ENCODE measurements at places on chromosomes 11 and 22.

GRCh38 chr11:128695539-128696221 lies 1.8 kb downstream of the FLI1 start:
- DNase-seq, result no peak

- peak; percentile 85 for DNase-seq
Measured at GRCh38 chr11:118608360-118609227, 1.2 kb downstream of the PHLDB1 start.

DNA sequence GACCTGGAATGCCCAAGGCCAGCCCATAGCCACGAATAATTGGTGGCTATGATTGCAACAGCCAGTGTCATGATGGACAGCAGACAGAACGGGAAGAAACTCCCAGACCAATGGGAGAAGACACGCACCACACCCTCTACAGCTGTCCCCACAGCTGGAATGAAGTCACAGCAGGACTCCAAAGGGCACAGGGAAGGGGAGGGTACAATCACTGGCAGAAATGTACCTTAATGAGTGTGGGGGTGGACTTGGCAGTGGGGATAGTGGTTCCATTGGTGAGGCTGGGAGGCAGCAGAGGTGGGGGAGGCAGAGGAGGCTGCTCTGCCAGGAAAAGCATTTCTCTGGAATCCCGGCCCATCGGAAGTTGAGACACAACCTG lies 52.9 kb downstream of the SGSM3 start:
- no peak for DNase-seq

DNA sequence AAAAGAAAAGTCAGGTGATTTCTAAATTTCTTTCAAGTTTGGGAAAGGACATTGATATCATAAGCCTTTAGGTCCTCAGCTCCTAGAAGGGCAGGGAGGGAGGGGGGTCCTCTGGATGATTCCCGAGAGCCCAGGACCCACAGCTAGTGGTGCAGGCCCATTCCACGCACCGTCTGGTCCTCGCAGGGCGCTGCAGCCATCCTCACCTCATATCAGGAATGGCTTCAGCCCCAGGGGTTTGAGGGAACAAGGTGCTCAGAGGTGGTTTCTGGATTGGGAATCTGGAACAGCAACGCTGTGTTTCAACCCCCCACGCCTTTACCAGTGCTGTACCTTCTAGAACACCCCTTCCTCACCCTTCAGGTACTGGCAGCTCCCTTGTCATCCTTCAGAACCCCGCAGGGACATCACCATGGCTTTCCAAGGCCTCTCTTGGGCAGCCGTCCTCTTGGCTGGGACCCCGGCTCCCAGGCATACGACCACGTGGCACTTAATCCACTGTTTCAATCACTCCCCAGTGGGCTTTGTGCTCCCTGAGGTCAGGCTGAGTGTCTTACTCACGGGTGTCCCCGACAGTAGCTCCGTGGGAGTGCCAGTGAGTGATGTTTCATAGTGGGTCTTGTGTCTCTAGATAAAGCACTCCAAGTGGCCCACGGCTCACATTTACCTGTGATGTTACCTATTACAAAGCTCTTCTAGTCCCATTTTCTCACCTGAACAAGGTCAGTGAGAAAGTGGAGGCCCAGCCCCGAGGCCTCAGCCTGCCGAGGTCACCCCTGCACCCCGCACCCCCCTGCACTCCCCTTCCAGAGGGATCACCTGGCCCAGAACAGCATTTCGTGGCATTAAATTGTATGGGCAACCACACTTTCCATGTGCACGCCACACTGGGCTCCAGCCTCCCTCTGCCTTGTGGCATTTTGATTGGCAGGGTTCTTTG lies 93.9 kb downstream of the MORC2 start:
- DNase-seq, result no peak

- DNase-seq, result no peak
Measured at GRCh38 chr11:65152122-65152521, 17.8 kb upstream of the SYVN1 start.

GRCh38 chr22:31097941-31098631 lies 9.3 kb downstream of the SELENOM start:
- no peak for DNase-seq

- DNase-seq, result no peak
Measured at GRCh38 chr11:14267861-14268635, 90.9 kb downstream of the RRAS2 start.

GRCh38 chr11:62223095-62223494 lies 14.6 kb downstream of the SCGB2A1 start:
- DNase-seq, result no peak

DNA sequence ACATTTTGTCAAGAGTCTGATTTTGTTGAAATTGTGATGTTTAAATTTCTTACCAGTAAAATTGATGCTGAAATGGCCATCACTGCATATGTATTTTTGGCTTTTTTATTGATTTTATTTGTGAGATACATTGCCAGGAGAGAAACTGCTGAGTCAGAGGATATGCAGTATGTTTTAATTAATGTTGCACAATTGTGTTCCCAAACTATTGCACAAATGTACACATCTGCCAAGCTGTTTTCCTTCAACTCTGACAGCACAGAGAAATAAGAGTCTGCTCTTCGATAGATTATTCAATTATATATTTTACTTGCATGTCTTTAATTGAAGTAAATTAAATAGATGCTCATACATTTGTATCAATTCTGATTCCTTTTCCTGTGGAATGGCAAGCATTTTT lies 640.2 kb upstream of the LUZP2 start:
- no peak for DNase-seq

GRCh38 chr22:21446827-21447690 lies 20.1 kb upstream of the TMEM191C start:
- no peak for DNase-seq

- no peak for DNase-seq
Measured at GRCh38 chr11:45290586-45290985, 4.4 kb upstream of the SYT13 start.

DNA sequence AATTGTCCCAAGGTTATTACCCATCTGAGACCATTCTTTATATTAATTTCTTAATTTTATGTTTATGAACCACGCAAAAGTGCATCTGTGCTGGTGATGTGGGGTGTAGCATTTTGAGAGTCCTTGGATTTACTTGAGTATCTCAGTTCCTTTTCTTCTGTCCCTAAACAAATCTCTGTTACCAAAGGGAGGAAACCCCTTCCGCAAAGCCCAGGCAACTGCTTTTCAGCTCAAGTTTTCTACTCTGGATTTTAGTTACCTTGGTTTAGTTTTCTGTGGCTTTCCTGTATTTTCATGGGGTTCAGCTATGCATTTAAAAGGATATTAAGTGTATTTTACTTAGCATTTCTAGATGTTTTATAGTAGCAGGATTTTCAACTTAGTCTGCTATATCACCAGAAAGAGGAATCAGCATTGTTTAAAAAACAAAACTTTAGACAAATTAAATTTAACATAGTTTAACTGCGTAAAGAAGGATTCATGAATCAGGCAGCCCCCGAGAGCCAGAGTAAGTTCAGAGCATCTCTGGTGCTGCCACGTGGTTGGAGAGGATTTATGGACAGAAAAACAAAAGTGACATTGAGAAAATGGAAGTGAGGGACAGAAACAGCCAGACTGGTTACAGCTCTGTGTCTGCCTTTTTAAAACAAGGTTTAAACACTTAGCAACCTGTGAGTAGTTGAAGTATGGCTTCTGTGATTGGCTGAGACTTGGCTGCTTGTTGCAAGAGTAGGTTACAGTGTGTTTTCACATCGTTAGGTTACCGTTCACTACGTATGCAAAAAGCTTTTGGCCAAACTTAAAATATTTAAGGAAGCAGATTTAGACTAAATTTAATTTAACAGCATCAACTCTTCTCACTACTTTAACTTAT lies 9.6 kb downstream of the ADM start:
- DNase-seq, result peak; percentile 76

- DNase-seq, result no peak
Measured at GRCh38 chr11:15189641-15190365, 75.1 kb downstream of the INSC start.

DNA sequence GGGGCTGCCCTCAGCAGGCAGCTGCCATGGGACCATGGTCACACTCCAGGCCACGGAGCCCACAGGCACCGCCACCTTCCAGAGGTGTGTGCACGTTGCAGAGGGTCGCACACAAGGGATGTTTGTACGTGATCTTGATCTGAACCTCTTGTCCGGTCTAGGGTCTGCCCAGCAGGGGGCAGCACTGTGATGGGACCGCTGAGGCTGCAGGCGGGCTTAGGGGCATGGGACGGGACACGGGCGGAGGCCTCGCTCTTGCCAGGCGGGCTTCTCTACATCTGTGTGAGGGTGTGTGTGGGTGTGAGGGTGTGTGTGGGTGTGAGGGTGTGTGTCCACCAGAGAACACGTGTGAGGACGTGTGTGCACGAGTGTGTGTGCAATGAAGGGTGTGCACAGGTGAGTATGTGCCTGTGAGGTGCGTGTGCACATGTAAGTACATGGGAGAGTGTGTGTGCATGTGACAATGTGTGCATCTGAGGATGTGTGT lies 52.4 kb downstream of the CACNA1I start:
- DNase-seq, result no peak

GRCh38 chr11:34235189-34235588 lies 122.6 kb downstream of the ABTB2 start:
- no peak for DNase-seq

- DNase-seq, result no peak
Measured at GRCh38 chr11:111785886-111786412, 19.8 kb upstream of the PPP2R1B start.

DNA sequence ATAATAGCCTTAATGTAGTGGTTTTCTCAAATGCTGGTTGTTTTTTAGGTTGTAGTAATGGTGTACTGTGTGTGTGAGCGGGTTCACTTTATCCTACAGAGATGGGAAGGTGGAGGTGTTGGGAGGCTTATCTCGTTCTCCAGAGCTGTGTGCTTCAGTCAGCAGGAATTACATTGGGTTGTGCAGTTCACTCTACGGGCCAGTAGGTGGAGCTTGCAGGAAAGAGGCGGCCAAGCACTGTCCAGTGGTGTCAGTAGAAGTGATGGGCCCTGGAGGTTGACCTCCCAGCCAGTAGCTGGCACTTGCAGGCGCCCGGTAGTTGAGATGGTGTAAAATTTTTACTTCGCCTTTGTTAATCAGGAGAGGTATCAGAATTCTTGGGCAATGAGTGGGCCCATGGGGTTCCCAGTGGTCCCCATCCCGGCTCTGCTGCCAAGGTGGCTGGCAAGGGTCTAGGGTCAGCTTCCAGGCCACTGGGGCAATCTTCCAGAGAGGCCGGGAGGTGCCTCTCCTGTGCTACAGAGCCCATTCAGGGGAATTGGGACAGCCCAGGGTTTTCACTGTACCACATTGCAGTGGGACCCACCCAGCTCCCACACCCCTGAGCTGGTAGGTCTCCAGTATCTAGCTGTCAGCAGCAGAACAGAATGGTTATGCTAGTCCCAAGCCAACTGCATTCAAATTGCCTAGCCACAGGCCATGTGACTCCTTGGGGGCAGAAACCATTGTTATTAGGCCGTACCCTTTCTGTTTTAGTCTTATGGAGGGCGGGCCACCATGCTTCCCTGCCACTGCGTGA lies 43.9 kb downstream of the BIRC2 start:
- DNase-seq, result peak; percentile 89

DNA sequence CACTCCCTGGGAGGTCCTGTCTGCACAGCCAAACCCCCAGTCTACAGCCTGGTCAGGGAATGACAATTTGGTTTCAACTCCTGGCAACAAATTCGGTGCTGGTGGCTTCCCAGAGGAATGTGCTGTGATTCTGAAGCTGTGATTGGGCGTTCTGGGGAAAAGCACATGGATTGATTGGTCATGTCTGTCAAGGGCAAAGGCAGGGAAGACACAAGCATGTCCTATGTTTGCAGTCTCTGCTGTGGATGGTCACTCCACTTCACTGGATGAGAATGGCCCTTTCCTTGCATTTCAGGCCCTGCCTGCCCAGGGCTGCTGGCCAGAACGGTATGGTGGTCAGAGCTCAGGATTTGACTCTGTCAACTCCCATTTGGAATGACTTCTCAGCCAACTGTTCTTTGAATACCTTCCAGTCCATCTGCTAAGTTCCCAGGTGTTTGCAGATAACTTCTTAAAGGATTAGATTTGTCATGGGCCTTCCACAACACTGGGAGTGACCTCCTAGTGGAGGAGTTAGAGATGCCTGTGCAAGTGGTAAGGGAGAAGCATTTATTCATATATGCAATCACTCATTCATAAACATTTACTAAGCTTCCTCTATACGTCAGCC lies 42.7 kb downstream of the SGSM1 start:
- no peak for DNase-seq

DNA sequence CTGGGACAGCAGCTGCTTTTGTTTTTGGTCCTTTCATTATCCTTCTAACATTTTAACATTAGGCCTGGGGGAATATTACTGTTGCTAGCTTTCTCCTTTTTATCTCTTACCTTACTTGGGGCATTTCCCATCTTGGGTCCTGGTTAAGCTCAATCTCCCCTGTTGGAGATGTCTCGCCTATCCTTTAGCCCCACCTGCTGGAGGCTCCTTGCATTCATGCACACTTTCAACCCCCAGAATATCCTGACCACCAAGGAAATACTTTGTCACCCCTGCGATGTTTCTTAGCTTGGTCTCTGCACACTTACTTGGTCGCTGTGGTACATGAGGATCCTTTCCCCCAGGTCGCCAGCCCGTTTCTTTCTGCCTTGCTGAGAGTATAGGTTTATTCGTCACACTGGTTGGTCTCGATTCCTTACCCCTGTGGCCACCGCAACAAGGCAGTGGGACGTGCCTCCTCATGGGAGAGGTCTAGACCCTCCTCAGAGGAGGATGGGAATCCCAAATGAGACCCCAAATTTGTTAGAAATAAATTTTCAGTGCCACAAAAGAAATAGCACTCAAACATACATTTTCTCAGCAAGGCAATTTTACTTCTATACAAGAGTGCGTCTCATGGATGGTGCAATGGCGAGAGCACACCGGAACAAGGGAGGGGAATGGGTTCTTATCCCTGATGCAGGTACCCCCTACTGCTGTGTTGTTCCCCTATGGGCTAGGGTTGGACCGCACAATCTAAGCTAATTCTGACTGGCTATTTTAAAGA lies 5.4 kb upstream of the TXN2 start:
- DNase-seq, result no peak

- DNase-seq, result no peak
Measured at GRCh38 chr11:15735706-15736105, 620.6 kb downstream of the SOX6 start.

DNA sequence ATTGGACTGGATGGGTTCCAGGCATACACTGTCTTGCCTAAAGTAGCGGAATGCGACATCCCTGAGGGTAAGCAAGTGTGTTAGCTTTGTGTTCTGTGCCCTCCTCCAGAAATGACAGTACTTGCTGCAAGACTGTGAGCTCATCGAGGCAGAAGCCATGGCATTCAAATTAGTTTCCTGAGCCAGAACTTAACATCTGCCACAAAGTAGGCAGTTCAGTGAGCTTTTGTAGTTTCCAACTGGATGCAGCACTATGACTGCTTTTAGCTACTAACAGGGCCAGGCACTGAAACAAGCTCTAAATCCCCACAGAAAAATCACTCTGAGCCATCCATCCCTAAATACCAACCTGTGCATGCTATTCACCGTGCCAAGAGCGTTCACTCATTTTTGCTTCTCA lies 1.2 kb upstream of the FAR1 start:
- no peak for DNase-seq

GRCh38 chr22:17419348-17419747 lies 50.1 kb downstream of the CECR2 start:
- DNase-seq, result no peak

DNA sequence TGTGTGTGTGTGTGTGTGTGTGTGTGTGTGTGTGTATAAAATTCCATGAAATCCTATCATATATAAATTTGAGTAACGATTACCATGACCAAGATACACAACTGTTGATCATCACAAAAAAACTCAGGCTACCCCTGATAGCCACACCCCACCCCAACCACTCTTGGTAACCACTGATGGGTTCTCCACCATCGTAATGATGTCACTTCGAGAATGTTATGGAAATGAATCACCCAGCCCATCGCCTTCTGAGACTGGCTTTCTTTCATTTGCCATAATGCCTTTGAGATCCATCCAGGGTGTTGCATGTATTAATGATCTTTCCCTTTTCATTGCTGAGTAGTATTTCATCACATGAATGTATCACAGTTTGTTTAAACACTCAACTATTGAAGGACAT lies 496.0 kb downstream of the MIAT start:
- no peak for DNase-seq

Measured in NCI-H526 (cell line).